ENCODE measurements at places on chromosomes 2 and 18.

DNA sequence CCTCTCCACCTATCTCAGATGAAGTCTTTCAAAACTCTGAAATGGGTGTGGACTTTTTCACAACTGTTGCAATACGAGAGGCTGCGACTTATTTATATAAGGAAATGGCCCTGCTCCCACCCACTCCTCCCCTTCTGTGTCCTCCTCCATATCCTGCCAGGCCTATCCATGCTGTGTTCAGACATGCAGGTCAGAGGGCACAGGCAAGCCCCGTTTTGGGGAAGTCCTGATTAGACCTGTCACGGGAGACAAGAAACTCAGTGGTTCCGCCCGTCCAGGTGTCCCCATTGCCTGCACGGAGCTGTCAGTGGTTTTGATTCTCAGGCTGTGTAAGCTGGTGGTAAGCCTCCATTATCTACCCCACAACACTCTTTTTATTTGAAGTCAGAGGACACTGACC is 99.6 kb upstream of the MGAT5 start:
- no peak for DNase-seq

- no peak for DNase-seq
Observed at GRCh38 chr2:7927691-7928090, 754.2 kb upstream of the ID2 start.

GRCh38 chr18:35073186-35074105 is 32.2 kb downstream of the MAPRE2 start:
- DNase-seq = no peak

- DNase-seq = no peak
Observed at GRCh38 chr18:26536664-26537063, 11.7 kb downstream of the KCTD1 start.

GRCh38 chr2:119112230-119112629 is 46.3 kb downstream of the C1QL2 start:
- no peak for DNase-seq

GRCh38 chr2:40210968-40211353 is 240.9 kb downstream of the SLC8A1 start:
- DNase-seq = no peak

DNA sequence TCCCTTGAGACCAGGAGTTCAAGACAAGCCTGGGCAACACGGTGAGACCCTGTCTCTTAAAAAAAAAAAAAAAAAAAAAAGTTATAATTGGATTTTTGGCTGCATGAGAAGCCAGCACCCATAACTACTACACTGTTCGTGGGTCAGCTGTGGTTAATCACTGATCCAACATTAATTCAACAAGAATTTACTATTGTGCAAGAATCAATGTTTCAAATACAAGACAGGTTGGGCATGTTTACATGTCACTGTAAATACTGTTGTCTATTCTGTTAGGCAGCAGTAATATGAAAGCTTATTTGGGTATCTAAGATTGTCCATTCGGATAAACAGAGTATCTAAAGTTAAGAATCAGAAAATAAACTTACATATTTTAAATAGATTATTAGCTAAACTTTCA is 62.3 kb downstream of the ESCO1 start:
- no peak for DNase-seq

DNA sequence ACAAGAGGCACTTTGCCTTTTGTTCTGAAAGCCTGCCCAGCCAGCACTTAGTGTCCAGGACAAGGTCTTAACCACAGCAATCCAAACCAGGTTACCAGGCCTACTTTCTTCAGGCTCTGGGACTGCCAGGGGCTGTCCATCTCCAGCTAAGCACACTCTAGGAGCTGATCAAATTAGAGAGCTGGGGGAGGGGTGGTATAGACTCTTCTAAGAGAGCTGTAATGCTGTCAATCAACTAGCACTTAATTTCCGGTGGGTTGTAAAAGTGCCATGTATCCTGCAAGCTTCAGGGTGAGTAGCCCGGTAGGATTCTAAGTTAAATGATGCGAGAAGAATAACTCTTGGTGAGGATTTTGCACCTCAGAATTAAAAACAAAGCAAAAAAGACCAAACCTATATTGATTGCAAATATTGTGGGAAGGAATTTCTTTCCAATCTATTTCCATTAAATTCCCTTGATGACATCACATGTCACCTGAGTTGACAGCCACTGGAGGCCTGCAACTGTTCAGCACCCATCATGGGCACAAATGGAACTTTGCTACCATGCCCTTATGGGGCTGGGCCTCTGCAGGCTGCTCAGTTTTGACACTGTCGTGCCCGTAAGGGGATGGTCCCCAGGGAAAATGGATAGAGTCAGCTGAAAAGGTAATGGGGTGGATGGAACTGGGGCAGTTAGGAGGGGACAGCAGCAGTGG is 8.7 kb upstream of the COX7A2L start:
- DNase-seq = no peak

Data from T-helper 2 cell (primary cell).